H1 (cell line): ENCODE measurements at places on chromosomes 1 and 21. TPM values are rescaled to one million over a fixed set of nuclear protein-coding genes. Genes with fewer than 3 reads are reported as not detected.

Gene OLIG2
- 0.11 TPM in 1 of 2 replicates, not detected in the other for total RNA-seq

DNA sequence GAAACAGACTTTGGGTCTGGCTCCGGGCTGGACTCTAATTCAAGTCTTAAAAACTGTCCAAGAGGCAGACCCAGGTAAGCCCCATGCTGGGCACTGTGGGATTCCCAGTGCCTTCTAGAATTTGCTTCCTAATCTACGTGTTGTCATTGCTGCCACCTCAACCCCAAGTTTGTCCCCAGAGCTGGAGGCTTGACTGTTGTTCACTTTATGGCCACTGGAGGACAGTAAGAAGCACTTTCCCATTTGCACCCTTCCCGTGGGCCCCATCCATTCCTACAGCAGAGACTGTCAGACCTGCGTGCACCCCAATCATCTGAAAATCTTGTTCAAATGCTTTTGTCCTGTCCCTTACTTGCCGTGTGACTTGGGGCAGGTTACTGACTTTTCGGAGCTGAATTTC lies 29.4 kb upstream of the VASH2 start:
- no peak for DNase-seq
- H3K27ac ChIP-seq = no peak overlapping the region
- no peaks in the 10 kb centered on the region for H3K27me3 ChIP-seq
- H3K4me3 ChIP-seq = no peak overlapping the region

Gene PTPRF
- 221 and 231 TPM in 2 replicates for total RNA-seq

DNA sequence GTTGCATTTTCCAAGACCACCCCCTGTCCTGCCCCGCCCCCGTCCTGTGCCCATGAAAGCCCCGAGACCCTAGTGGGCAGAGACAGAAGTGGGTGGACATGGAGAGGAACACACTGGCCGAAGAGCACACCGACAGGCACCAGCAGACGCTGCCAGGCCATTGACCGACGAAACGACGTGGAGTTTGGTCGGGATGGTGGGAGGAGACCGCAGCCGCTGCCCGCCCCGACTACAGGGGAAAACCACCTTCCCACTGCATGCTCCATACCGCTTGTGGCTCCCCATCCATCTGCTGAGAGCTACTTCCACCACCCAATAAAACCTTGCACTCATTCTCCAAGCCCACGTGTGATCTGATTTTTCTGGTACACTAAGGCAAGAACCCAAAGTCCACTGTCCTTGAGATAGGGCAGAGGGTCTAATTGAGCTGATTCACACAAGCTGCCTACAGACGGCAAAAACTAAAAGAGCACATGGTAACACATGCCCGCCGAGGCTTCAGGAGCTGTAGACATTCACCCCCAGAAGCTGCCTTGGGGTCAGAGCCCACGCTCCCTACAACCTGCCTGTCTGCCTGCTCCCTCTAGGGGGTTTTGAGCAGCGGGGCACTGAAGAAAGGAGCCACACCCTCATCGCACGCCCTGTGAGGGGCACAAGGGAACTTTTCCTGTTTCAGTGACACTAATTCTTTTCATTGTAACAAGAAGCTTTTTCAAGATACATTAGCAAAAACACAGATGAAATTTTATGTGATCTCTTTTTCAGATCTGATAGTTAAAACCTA lies 81.2 kb upstream of the RAB3GAP2 start:
- no peaks in the 10 kb centered on the region for H3K36me3 ChIP-seq
- no peak overlapping the region for H3K27ac ChIP-seq
- no peaks in the 10 kb centered on the region for H3K27me3 ChIP-seq

DNA sequence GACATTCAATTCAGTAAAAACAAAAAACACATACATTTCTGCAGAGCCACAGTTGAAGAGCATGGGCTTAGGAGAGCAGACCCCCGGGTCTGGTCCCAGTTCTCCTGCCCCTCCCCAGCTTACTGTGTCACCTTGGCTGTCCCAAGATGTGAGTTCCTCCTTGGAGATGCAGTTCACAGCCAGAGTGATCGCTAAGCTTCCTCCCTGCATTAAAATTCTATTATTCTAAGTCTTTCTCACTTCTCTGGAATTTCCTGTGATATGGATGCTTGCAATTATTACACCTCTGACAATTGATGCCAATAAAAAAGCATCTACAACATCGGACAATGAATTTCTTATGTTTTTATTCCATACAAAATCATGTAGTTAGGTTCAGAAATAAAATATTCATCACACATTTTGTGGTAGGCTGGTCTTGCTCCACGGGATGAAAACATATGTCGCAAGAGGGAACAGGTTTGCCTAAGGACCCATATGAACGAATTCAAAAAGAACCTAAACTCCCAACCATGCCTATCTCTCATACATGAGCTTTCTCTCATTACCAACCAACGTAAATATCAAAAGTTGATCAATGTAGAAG lies 328.5 kb upstream of the RUNX1 start:
- H3K4me1 ChIP-seq = no peaks in the 10 kb centered on the region
- H3K27me3 ChIP-seq = no peaks in the 10 kb centered on the region
- no peaks in the 10 kb centered on the region for H3K36me3 ChIP-seq
- no peak for DNase-seq

DNA sequence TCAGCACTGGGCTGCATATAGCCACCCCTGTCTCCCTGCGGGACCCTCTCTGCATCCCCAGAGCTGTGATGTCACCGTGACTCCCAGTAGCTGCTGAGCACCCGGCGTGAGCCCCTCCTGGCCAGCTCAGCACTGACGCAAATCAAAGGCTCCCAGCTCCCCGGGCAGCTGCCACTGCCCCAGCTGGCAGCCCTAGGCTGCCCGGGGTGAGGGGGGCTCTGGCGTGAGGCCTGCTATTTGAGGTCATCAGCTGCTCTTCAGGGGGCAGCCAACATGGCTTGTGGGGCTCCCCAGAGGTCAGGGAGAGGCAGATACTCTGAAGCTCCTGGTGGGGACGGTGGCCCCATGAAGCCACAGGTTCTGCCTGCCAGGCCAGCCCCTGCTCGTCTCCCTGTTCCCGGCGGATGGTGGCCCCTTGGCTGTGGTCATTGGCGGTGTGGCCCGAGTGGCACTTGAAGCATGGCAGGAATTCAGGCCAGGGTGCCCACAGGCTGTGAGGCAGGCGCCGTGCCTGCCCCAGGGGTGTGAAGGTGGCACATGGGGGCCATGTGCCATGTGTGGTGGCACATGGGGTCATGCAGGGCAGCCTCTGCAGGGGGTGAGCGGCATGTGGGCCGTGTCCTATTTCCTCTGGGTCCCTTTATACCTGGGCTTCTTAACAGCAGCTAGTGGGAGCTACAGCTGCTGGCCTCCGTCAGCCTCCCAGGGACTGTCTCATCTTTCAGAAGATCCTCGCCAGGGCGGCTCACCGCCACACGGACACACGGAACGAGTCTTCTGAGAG lies 85.4 kb downstream of the SIK1 start:
- peaks cover 7% of the 10 kb centered on the region; the same call in 1 of the 2 replicates for H3K4me1 ChIP-seq
- no peaks in the 10 kb centered on the region for H3K36me3 ChIP-seq
- no peak for DNase-seq
- no peak overlapping the region for H3K4me3 ChIP-seq
- no peaks in the 10 kb centered on the region for H3K27me3 ChIP-seq

DNA sequence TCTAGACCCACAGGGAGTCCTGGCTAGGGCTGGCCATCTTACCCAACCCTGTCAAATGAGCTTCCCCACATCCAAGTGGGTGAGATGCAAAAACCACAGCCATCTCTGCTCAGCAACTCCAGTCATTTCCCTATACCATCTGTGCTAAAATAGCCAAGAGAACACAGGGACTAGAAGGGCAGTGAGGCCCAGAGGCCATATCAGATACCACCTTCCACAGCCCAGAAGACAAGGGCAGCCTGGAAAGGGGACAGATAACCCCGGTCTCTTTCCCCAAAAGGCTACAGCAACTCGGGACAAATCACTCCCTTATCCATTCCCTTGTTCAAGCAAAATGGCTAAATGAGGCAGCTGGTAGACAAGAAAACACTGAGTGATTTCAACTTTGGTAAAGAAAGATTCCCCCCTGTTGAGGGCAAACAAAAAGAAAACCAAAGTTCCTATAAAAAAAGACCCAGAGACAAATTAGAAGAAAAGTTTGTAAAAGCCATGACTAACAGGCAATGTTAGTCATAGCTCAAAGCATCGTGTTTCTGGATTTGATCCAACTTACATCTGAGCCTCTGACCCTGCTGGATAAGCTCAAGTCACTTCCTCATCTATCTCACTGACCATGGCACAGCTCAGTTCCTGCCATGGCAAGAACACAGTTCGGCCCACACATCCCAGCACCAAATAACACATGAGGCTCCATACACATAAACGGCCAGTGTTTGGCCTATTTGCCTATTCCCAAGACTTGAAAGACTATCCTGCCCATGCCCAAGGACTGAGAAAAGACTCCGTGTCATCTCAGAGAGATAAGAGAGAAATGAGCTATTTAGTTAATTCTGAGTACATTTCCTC lies 3.1 kb downstream of the LAMB3 start:
- no peaks in the 10 kb centered on the region for H3K27me3 ChIP-seq
- H3K4me1 ChIP-seq = no peaks in the 10 kb centered on the region
- no peak for DNase-seq
- no peaks in the 10 kb centered on the region for H3K36me3 ChIP-seq

GRCh38 chr1:36420409-36420808 lies 22.7 kb upstream of the LSM10 start:
- DNase-seq = no peak
- no peak overlapping the region for H3K27ac ChIP-seq
- H3K4me1 ChIP-seq = no peaks in the 10 kb centered on the region
- no peaks in the 10 kb centered on the region for H3K36me3 ChIP-seq

Gene DNAI4
- total RNA-seq = 2.1 and 4.0 TPM in 2 replicates

DNA sequence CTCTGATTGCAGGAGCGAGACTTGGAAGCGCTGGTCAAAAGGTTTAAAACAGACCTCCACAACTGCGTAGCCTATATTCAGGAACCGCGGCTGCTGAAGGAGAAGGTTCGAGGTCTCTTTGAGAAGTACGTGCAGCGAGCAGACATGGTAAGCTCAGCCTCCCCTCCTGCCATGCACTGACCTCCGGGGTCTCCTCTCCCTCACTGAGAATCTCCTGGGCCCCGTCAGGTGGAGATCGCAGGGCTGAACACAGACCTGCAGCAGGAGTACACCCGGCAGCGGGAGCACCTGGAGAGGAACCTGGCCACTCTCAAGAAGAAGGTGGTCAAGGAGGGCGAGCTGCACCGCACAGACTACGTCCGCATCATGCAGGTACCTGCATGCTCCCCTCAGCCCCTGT lies 35.5 kb upstream of the TMEM125 start:
- no peak for DNase-seq
- H3K27me3 ChIP-seq = no peaks in the 10 kb centered on the region
- H3K4me1 ChIP-seq = peaks cover 4% of the 10 kb centered on the region
- H3K27ac ChIP-seq = no peak overlapping the region

DNA sequence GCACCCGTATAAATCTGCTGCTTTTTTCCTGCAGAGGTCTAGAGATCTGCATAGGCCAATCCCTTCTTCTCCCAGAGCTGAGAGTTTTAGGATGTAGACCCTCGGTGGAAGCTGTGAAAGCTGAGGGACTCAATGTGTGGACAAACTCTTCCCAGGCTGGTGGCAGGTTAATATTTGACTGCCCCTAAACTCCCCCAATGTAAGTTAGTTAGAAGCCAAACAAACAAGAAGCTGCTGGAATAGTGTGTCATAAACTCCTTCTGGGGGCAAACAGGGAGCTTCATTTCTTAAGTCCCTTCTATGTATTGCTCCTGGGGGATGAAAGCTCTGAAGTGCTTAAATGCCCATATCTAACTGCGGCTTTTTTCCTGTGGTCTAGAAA lies 72.3 kb downstream of the SCMH1 start:
- H3K27me3 ChIP-seq = no peaks in the 10 kb centered on the region
- H3K27ac ChIP-seq = no peak overlapping the region
- H3K4me1 ChIP-seq = no peaks in the 10 kb centered on the region
- DNase-seq = no peak
- no peak overlapping the region for H3K4me3 ChIP-seq

- H3K27ac ChIP-seq = no peak overlapping the region
- H3K36me3 ChIP-seq = no peaks in the 10 kb centered on the region
- no peaks in the 10 kb centered on the region for H3K27me3 ChIP-seq
- DNase-seq = no peak
- H3K4me1 ChIP-seq = no peaks in the 10 kb centered on the region
- no peak overlapping the region for H3K4me3 ChIP-seq
Measured at GRCh38 chr1:19577561-19577960, 66.5 kb upstream of the NBL1 start.

Gene KLHDC9
- 4.0 and 6.5 TPM in 2 replicates for total RNA-seq

DNA sequence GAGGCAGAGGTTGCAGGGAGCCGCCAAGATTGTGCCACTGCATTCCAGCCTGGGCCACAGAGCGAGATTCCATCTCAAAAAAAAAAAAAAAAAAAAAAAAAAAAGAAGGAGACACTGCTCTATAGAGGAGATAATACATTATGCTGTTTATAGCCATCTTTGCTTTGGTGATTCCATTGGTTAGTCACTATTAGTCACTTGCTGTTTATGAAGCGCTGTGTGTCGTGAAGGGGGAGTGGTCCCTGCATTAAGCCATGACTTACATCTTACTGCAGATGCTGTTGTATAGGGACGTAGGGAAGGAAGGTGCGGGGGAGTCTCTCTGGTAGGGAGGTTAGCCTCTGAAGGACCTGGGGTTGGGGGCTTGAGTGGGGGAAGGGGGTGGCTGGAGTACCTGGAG lies 48.3 kb downstream of the HUNK start:
- no peak overlapping the region for H3K27ac ChIP-seq
- peaks cover 4% of the 10 kb centered on the region; the same call in 1 of the 2 replicates for H3K36me3 ChIP-seq
- no peak overlapping the region for H3K4me3 ChIP-seq
- DNase-seq = no peak

- no peaks in the 10 kb centered on the region for H3K4me1 ChIP-seq
- no peak overlapping the region for H3K27ac ChIP-seq
- no peaks in the 10 kb centered on the region for H3K36me3 ChIP-seq
- no peak overlapping the region for H3K4me3 ChIP-seq
Measured at GRCh38 chr1:59046730-59047157, 250.2 kb upstream of the FGGY start.

Gene HDAC1
- 111 and 112 TPM in 2 replicates for total RNA-seq

- H3K4me3 ChIP-seq = no peak overlapping the region
- no peaks in the 10 kb centered on the region for H3K27me3 ChIP-seq
Measured at GRCh38 chr1:13628711-13629110, 45.1 kb downstream of the PDPN start.

- H3K4me3 ChIP-seq = no peak overlapping the region
- H3K36me3 ChIP-seq = no peaks in the 10 kb centered on the region
- DNase-seq = no peak
- H3K4me1 ChIP-seq = no peaks in the 10 kb centered on the region
- H3K27ac ChIP-seq = no peak overlapping the region
Measured at GRCh38 chr1:2874607-2875480, 73.4 kb upstream of the TTC34 start.

DNA sequence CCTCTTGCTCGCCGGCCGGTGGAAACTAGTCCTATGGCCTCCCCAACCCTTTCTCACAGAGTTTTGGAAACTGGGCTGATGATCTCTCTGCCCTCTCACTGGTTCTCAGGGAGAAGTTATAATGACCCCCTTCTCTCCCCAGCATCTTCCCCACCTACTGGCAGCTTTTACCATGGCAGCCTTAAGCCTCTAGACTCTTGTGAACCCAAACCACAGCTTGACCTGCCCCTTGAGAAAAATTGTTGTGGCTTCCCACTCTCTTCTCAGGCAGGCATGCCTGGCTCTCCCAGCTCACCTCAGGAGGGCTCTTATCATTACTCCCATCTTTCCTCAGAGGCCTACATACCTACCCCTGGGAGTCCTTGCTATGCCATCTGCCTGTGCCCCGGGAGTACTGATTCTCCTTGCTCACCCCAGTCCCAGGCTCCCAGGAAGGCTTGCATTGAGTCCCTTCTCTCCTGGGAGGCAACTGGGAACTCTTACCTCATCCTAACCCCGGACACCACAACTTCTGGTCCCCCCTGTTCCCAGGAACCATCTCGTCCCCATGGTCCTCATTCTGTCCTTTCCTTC lies 1.6 kb downstream of the NSUN4 start:
- no peaks in the 10 kb centered on the region for H3K27me3 ChIP-seq
- DNase-seq = no peak
- H3K36me3 ChIP-seq = peaks cover 13% of the 10 kb centered on the region

Gene SELE
- not detected in 2 replicates for total RNA-seq
